ENCODE measurements at places on chromosomes 7 and 10. TPM values are rescaled to one million over a fixed set of nuclear protein-coding genes. Genes with fewer than 3 reads are reported as not detected.

The VWA2 gene
- 0.28 TPM for total RNA-seq

The WDFY4 gene
- 14.9 TPM for total RNA-seq

GRCh38 chr10:70084189-70084588 lies 31.5 kb downstream of the MACROH2A2 start:
- no peak for DNase-seq

GRCh38 chr7:130322615-130323014 lies 22.0 kb upstream of the CPA5 start:
- DNase-seq = no peak

- DNase-seq = no peak
Observed at GRCh38 chr7:70069977-70070376, 471.7 kb downstream of the AUTS2 start.

GRCh38 chr10:113313048-113313602 lies 239.7 kb upstream of the HABP2 start:
- DNase-seq = no peak

DNA sequence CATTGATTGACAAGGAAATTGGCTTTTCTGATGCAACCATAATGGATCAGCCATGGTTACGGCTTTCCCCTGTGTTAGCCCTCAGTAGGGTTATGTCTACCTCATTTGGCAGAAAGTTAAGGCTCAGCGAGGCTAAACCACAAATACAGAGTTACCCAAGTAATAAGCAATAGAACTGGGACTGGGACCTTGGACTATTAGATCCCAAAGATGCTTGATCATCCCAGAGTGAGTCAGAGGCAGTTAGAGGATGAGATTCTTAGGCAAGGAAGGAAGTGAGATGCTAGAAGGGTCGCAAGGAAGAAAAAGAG lies 401.4 kb downstream of the TNS3 start:
- no peak for DNase-seq
